ENCODE measurements at places on chromosomes 3 and 15.

DNA sequence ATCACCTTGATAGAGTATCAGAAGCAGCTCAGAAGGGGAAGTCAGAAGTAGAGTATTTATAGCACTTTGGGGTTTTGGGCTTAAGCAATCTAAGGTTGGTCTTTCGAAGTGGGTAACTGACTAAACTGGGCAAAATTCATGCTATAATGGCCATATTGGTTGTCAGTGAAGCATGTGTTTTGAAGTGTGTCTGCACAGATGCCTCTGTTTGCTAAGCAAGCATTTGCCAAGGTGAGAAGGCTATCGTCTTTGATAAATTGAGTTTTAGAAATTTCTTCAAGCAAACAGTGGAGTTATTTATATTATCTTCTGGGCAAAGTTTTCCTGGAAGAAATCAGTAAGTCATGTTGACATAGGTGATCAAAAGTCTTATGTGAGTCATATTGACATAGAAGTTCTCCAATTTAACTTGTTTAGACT, 412.8 kb upstream of the TGFBR2 start:
- DNase-seq, result no peak

DNA sequence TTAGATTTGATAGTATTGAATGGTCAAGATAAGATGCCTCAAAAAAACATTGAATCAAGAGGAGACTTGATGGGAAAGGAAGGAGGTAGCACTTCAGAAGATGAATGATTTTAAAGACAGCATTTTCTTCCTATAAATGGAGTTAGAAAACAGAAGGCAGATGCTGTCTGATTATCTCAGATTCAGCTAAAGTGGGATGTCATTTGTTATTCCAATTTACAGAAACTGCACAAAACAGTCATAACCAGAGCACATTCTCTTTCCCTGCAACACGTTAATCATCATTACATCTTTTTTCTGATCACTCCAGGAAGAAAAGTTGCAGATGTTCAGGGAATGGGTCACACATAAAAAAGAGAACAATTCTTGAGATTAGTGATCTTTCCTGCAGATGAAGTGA, 1141.8 kb downstream of the SI start:
- no peak for DNase-seq

- no peak for DNase-seq
These were observed 314 bp upstream of the TMED3 start for GRCh38 chr15:79310612-79310984.

GRCh38 chr3:195458316-195458717, 15.5 kb upstream of the ACAP2 start:
- DNase-seq, result no peak

GRCh38 chr15:74579001-74579400, 36.6 kb upstream of the CLK3 start:
- no peak for DNase-seq

- no peak for DNase-seq
These were observed 294.3 kb downstream of the THSD4 start for GRCh38 chr15:71409541-71409940.

DNA sequence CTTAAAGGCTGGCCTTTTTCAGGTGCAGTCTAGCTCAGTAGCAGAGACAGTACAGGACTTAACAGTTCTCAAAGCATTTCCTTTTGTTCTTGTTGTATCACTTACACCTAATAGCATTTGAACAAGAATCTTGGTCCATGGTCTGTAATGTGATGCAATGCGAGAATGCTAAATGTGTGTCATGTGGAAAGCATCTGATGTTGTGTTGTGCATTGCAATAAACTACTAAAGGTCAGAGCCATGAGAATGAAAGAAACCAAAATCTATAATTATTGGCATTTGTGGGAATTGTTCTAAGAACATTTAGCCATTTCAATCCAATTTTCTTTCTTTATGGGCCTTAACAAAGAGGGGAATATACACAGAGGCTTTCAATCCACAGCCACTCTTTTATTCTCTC, 324.5 kb upstream of the ROBO2 start:
- no peak for DNase-seq

DNA sequence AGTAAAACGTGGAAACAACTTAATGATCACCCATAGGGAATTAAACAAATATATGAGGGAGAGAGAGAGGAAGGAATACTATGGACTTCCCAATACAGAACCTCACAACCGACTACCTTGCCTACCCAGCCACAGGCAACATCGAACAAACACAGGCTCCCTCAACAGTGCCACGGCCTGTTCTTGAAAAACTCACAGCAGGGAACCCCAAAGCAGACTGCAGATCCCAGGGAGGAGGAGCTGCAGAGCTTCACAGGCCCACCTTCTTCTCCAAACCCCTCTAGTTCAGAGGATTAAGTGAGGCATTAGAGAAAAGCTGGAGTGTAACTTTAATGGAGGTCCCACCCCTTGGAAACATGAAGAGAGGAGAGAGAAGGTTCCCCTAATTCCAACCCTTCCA, 110.2 kb downstream of the ST8SIA2 start:
- no peak for DNase-seq

- no peak for DNase-seq
These were observed 113.4 kb downstream of the PLCH1 start for GRCh38 chr3:155631323-155632019.
